ENCODE measurements at places on chromosomes 3 and 15. TPM values are rescaled to one million over a fixed set of nuclear protein-coding genes. Genes with fewer than 3 reads are reported as not detected.

- DNase-seq = no peak
These were observed 422.6 kb downstream of the ROBO1 start for GRCh38 chr3:79344876-79345871.

- DNase-seq = no peak
These were observed 38.0 kb upstream of the ATP11B start for GRCh38 chr3:182755308-182755707.

DNA sequence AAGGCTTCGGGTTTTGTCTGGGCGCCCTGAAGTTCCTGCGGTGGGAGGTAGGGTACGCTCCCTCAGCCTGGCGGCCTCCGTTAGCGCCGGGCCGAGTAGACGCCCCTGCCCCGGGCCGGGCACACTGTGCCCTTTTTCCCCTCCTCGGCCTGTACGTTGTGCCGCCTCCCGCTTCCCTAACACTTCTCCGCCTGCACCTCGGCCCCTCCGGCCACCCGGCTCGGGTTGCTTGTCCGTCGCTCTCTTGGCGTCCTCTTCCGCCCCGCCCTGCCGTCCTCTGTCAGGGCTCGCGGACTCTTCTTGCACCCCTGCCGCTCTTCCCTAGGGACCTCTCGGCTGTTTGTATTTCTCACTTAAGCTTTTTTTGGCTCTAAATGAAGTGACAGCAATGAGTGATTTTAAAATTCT is 384 bp downstream of the KNL1 start:
- peak; percentile 91 for DNase-seq

GRCh38 chr15:92327033-92327432 is 66.6 kb upstream of the ST8SIA2 start:
- DNase-seq = no peak

- DNase-seq = no peak
These were observed 2.8 kb downstream of the ACTL6A start for GRCh38 chr3:179565496-179565895.

GRCh38 chr15:58458076-58458475 is 26.3 kb downstream of the LIPC start:
- DNase-seq = no peak

GRCh38 chr3:123342631-123343080 is 106.2 kb downstream of the ADCY5 start:
- DNase-seq = no peak

DNA sequence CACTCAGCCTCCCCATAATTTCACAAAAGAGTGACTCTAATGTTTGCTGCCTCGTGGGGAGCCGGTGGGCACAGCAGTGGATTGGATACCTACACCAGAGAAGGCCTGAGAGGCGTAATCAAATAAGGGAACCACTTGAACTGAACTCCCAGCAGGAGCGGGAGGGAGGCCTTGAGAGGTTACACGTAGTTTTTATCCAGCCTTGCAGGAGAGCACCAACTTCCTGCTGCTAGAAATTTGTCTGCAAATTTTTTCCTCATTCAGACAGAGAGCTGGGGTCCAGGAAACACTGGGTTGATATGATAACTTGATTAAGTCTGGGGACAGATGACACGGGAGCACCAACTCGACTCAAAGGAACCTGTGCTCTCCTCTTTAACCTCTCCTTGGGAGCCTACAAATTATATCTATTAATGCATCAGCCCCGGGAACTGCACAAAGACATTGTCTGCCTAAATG is 69.8 kb downstream of the HES1 start:
- DNase-seq = peak; percentile 31

- DNase-seq = no peak
These were observed 18.5 kb downstream of the PLA2G4E start for GRCh38 chr15:42002333-42002732.

DNA sequence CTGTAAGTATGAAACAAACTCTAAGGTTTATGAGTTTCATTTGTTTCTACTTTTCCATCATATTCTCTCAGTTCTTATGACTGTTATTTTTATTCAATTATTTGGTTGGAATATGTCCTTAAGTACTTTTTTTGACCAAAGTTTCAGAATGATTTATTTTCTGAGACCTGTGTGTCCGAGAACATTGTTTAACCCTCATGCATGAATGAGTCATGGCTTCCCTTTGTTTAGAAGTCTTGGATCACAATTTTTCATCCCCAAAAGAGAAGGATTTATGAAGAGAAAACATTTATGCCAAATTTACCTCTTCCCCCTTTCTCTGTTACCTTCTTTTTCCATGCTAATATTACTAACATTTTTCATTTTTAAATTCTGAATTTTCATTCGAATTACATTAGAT is 518.0 kb upstream of the NR2F2 start:
- no peak for DNase-seq

DNA sequence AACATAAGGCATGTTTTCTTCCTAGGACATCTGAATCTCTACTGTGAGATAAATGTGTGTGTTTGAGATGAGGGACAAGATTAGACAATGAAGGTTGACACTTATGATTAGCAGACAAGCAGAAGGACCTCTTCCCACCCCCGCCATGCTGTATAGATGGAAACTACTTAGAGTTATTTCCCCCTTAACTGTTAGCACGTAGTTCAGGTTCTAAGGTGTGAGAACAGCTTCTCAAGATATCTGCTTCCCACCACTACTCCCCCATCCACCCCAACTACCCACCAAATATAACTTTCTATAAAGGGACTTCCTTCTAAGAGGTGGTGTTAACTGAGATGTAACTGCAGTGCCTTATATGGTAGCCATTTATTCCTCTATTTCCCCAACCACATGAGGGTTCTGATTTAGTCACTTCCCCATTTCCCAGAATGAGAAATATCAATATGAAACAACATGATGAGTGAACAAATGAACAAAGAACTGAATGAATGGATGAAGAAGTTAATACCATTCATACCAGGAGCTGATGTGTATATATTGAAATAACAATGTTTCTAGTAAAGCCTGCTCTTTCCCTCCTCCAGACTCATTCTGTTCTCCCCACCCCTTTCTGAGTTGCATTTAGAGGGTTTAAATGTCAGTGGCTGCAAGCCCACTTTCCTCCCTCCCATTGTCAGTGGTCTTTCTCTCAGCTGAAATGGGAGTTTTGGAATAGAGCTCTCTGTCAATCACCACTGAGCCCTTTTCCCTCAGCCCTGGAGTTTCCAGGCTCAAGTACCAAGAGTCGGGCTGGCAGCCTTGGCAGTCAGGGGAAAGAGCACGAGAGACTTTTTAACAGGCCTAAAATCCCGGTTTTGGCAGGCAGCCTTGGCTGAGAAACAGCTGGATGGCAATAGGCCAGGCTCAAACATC is 7.7 kb upstream of the RFTN1 start:
- no peak for DNase-seq

GRCh38 chr3:192033246-192033645 is 572.3 kb downstream of the PYDC2 start:
- DNase-seq = no peak

- DNase-seq = no peak
These were observed 30.2 kb downstream of the NCEH1 start for GRCh38 chr3:172680684-172681083.

- DNase-seq = no peak
These were observed 60.6 kb downstream of the ST6GAL1 start for GRCh38 chr3:186990878-186991308.

DNA sequence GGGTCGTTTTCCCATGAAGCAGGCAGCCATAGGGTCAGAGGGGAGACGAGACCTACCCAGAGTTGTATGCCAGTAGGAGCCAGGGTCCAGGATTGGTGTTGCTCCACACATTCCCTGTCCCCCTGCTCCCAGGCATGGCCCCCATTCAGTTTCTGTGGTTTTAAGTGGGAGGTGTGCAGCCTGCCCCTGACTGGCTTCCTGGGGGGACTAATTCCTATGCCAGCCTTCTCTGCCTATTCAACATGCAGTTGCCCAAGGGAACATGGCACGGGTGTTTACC is 126.3 kb downstream of the EEFSEC start:
- DNase-seq = no peak

DNA sequence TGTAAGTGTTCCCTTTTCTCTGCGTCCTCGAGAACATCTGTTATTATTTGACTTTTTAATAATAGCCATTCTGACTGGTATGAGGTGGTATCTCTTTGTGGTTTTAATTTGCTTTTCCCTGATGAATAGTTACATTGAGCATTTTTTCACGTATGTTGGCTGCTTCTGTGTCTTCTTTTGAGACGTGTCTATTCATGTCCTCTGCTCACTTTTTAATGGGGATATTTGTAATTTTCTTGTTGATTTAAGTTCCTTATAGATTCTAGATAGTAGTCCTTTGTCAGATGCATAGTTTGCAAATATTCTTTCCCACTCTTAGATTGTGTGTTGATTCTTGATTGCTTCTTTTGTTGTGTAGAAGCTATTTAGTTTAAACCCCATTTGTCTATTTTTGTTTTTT is 179.2 kb downstream of the DOCK3 start:
- no peak for DNase-seq

DNA sequence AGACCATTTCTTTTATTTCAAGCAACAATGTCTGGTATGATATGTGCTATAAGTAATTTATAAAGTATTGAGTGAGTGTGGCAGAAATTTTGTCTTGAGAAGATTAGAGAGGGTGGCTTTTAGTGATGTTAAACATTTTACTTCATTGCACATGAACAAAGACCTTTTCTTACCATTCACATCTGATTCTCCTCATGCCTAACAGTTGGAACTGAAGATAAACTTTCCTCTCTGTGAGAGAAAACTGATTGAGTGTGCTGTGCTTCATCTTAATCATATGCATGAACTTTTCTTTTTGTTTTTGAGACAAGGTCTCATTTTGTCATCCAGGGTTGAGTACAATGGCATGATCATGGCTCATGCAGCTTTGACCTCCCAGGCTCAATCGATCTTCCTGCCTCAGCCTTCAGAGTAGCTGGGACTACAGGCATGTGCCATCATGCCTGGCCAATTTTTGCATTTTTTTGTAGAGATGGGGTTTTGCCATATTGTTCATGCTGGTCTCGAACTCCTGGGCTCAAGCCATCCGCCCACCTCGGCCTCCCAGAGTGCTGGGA is 377.7 kb upstream of the GOLIM4 start:
- DNase-seq = peak; percentile 38

DNA sequence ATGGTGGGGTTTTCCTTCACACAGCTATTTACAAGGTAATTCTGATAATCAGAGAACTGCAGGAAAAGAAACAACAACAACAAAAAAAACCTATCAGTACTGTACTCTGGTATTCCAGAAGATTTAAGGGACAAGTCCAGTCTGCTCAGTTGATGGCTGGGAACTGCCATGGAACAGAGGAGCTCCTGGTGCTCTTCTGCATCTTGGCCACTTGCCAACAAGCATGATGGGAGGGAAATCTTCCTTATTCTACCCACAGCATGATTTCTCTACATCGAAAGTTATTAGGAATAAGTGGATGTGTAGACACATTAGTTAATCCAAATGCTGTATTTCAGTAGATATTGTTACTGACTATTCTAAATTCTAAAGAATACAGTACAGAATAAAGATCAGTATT is 51.7 kb downstream of the RASGRP1 start:
- no peak for DNase-seq

- peak; percentile 17 for DNase-seq
These were observed 107.9 kb upstream of the FAM174B start for GRCh38 chr15:92763459-92763858.

DNA sequence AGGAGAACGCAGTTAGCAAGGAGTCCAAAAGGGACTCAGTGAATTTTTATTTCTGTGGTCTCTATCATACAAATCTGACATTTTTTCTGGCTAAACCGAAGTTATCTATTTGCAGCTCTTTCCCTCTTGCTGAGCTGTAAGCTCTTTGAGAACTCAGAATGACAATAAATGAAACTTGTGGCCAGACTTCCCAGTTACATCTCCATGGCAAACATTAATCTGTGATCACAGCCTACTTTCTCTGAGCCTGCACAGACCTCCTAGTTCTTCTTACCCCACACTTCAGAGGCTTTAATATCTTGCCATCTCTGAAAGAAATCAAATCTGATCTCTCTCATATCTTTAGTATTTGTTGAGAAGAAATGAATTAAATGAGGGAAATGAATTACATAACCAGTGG is 58.0 kb downstream of the PLD1 start:
- DNase-seq = no peak

GRCh38 chr15:73361337-73361736 is 7.4 kb downstream of the HCN4 start:
- DNase-seq = no peak

GRCh38 chr3:143590660-143591059 is 257.6 kb downstream of the SLC9A9 start:
- DNase-seq = no peak

DNA sequence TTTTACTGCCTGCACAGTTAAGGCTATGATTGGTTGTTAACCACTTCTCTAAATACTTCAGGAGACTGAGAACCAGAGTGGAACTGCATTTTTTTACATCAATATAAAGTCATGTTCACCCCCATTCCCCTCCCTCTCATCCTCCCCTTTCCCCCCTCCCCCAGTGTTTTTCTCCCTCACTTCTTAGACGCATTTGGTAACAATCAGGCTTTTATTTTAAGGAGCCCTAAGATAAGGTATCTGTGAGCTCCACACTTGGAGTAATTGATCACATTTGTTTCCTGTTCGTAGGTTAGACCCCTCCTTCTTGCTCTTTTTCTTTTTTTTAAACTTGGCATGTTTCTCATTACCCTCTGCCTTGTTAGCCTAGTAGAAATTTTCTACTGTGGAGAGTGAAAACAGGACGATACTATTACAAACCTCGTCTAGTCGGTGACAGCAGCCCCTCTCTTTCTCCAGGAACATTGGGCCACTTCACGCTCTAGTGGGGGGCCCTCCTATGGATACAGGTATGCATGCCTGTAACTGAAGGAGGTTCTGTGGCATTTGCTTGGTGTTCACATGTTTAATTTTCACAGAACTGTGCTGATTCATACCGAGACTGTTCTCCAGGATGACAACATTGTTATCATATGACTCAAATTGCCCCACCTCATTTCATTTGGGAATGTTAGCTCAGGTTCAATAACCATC is 314.4 kb downstream of the MECOM start:
- no peak for DNase-seq

Gene RARB
- 36.6 TPM for polyA plus RNA-seq

Gene GRM7
- polyA plus RNA-seq = 0.31 TPM

Gene GOLIM4
- 74.4 TPM for polyA plus RNA-seq

Gene CRABP1
- 0.79 TPM for polyA plus RNA-seq

Gene SLC28A1
- 0.12 TPM for polyA plus RNA-seq

Gene CDHR4
- polyA plus RNA-seq = 4.4 TPM

Gene GOLGA8S
- 0.91 TPM for polyA plus RNA-seq

Gene ARHGAP31
- polyA plus RNA-seq = 42.7 TPM

Gene LYSMD2
- polyA plus RNA-seq = 7.5 TPM

Gene ST3GAL6
- 23.0 TPM for polyA plus RNA-seq

Gene LRRIQ4
- polyA plus RNA-seq = 0.17 TPM

Gene WDR93
- polyA plus RNA-seq = 2.1 TPM
